Activated T-cell treated with anti-CD3 and anti-CD28 coated beads, Interleukin-2, amount 50 U/mL, for 72 hours (primary cell): ENCODE measurements at places on chromosomes 4 and X. TPM values are rescaled to one million over a fixed set of nuclear protein-coding genes. Genes with fewer than 3 reads are reported as not detected.

DNA sequence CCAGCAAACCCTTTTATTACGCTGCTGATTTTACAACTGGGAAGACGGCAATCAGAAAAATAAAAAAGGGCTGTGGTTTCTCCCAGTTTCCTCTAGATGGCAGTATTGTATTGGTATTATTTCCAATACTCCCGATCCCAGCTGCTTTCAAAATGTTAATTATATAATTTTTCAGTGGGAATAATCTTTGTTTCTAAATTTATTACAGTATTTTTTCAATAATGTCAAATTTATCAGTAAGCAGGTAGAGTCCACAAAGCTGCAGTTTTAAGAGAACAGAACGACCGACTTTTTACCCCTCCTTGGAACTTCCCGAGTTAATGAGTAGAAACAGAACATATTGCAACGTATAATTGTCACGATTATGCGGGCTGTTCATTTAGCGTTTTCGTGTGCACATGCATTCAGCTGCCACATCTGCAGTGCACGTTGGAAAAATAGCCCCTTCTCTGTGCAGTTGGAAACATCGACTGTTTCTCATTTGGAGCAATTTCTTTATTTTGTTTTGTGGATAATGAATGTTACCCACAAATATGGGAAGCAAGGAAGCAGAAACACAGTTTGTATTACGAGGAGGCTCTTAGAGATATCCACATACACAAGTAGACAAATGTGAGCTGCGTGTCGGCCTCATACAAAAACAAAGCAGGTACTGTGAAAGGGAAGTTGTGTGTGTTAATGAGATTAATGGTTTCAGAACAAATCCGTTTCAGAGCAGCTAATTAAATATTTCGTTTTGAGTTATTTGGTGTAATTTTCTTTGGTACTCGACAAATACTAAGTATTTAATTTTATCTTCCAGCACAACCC is 188.0 kb downstream of the STIM2 start:
- no peak for DNase-seq
- peaks cover 3% of the 10 kb centered on the region for H3K36me3 ChIP-seq
- no peaks in the 10 kb centered on the region for H3K4me1 ChIP-seq
- H3K4me3 ChIP-seq: peak overlapping the region; percentile 47
- H3K27ac ChIP-seq: no peak overlapping the region

Gene C4orf51
- not detected for total RNA-seq

- H3K4me3 ChIP-seq: no peak overlapping the region
- no peak for DNase-seq
- H3K36me3 ChIP-seq: no peaks in the 10 kb centered on the region
Observed at GRCh38 chr4:161828061-161828460, 335.7 kb downstream of the FSTL5 start.

DNA sequence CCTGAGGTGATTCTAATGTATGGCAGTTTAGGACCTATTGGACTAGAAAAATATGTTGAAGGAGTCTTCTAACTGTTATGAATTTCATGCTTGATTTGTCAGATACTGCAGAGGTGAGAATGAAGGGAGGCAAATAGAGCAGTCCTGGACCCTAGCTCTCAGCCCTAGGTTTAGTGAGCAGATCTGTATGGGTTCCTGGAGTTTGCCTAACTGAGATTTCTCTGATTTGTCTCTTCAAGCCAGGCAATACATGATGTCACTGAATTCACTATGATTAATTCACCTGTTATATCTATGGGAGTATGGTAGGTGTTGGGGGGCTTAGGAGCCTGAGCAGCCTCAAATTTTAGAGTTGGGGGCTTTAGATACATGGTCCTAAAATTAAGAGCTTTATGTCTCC is 2.6 kb downstream of the MND1 start:
- DNase-seq: no peak
- H3K4me3 ChIP-seq: no peak overlapping the region
- peaks cover 2% of the 10 kb centered on the region for H3K36me3 ChIP-seq
- no peak overlapping the region for H3K27ac ChIP-seq

Gene CFP
- 9.5 TPM for total RNA-seq

Gene SASH3
- total RNA-seq: 166 TPM

DNA sequence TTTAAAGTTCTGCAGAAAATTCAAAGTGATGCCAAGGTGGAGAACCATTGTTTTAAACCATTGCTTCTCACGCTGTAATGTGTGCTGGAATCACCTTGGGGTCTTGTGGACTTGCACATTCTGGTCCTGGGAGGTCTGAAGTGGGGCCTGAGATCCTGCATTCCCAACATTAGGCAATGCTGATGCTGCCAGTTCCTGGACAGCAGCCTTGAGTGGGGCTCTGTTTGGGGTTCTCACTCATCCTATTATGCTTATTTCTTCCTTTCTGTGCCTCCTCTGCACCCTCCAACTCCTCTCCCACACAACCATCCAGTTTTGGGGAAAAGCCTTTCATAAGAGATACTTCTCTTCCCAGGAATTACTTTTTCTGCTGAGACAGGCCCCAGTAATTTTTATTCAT is 44.2 kb upstream of the RASSF6 start:
- H3K27me3 ChIP-seq: peaks cover 21% of the 10 kb centered on the region
- H3K36me3 ChIP-seq: no peaks in the 10 kb centered on the region
- no peak overlapping the region for H3K27ac ChIP-seq
- H3K4me3 ChIP-seq: no peak overlapping the region

GRCh38 chr4:46404981-46405380 is 15.1 kb upstream of the GABRA2 start:
- H3K27me3 ChIP-seq: no peaks in the 10 kb centered on the region
- no peaks in the 10 kb centered on the region for H3K36me3 ChIP-seq
- no peak overlapping the region for H3K27ac ChIP-seq
- H3K4me1 ChIP-seq: no peaks in the 10 kb centered on the region
- DNase-seq: no peak

GRCh38 chr4:21569638-21570037 is 378.9 kb downstream of the KCNIP4 start:
- no peak overlapping the region for H3K4me3 ChIP-seq
- H3K4me1 ChIP-seq: no peaks in the 10 kb centered on the region
- no peaks in the 10 kb centered on the region for H3K27me3 ChIP-seq
- no peak for DNase-seq
- H3K36me3 ChIP-seq: peaks cover 4% of the 10 kb centered on the region

- H3K27me3 ChIP-seq: no peaks in the 10 kb centered on the region
- DNase-seq: peak; percentile 67
Observed at GRCh38 chrX:129759576-129760061, 20.1 kb upstream of the SASH3 start.

Gene LRRC66
- 0.72 TPM for total RNA-seq

Gene VSIG4
- total RNA-seq: 0.22 TPM

- peaks cover 8% of the 10 kb centered on the region for H3K27me3 ChIP-seq
- no peaks in the 10 kb centered on the region for H3K36me3 ChIP-seq
- H3K4me1 ChIP-seq: no peaks in the 10 kb centered on the region
- no peak for DNase-seq
- no peak overlapping the region for H3K4me3 ChIP-seq
Observed at GRCh38 chr4:174401471-174402130, 117.9 kb downstream of the CEP44 start.

DNA sequence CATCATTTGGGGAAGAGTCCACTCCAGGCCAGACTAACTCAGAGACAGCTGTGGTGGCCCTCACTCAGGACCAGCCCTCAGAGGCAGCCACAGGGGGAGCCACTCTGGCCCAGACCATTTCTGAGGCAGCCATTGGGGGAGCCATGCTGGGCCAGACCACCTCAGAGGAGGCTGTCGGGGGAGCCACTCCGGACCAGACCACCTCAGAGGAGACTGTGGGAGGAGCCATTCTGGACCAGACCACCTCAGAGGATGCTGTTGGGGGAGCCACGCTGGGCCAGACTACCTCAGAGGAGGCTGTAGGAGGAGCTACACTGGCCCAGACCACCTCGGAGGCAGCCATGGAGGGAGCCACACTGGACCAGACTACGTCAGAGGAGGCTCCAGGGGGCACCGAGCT is 3.3 kb upstream of the ERAS start:
- H3K27ac ChIP-seq: no peak overlapping the region
- H3K4me1 ChIP-seq: no peaks in the 10 kb centered on the region
- peaks cover 8% of the 10 kb centered on the region for H3K36me3 ChIP-seq
- DNase-seq: no peak
- peaks cover 28% of the 10 kb centered on the region for H3K27me3 ChIP-seq

DNA sequence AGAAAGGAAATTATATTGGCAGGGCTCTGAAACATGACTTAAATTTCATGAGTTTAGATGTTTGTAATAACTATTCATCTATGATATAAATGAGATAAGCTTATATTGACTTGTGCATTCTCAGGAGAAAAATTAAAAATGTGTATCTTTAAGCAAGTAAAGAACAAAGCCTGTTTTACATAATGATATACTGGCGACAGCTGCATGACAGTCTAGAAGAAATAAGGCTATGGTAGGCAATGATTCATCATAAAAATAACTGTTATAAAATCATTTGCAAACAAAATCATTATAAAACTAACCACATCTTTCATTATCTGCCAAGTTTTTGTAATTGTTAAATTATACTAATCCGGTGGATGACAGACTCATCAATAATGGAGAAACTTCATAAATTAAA is 188.1 kb downstream of the ADAM29 start:
- no peak overlapping the region for H3K4me3 ChIP-seq
- H3K36me3 ChIP-seq: no peaks in the 10 kb centered on the region
- no peak overlapping the region for H3K27ac ChIP-seq
- no peak for DNase-seq
- H3K4me1 ChIP-seq: no peaks in the 10 kb centered on the region

DNA sequence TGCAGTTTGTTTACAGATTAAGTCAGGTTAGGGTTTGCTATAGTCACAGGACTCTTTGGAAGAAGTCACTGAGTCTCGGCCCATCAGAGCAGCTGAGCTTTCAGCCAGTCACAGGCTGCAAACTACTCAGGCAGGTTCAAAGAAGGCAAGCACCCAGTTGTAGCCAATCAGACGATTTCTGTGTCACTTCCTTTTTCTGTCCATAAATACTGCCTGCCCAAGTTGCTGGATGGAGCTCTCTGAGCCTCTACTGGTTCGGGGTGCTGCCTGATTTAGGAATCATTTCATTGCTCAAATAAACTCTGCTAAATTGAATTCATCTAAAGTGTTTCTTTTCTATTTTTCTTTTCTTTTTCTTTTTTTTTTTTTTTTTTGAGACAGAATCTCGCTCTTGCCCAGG is 7.3 kb upstream of the SH3BP2 start:
- H3K4me3 ChIP-seq: peak overlapping the region; percentile 68
- peak overlapping the region; percentile 93 for H3K27ac ChIP-seq
- peaks cover 10% of the 10 kb centered on the region for H3K36me3 ChIP-seq
- peak; percentile 56 for DNase-seq

Gene FOXO4
- 15.1 TPM for total RNA-seq

DNA sequence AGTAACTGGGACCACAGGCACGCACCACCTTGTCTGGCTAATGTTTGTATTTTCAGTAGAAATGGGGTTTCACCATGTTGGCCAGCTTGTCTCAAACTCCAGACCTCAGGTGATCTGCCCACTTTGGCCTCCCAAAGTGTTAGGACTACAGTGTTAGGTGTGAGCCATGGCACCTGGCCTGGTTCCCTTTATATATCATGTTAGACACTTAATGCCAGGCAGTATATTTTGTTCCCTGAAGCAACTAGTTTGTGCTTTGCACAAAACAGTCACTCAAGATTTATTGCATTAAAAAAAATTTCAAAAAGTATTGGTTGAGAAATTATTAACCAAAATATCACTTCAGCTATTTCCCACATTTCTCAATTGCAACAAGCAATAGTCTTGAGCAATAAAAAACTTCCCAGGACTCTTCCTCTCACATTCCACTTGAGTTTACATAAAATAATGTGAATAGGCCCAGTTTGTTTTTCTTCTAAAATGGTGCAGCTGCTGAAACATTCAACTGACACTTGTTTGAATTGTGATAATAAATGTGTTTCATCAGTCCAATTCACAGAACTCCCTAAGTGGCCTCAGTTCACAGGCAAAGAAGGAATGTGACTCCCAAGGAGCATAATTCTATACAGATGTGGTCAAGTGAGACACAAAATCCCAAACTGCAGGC is 22.7 kb downstream of the CXCL1 start:
- H3K4me3 ChIP-seq: no peak overlapping the region
- peaks cover 6% of the 10 kb centered on the region for H3K27me3 ChIP-seq
- H3K36me3 ChIP-seq: no peaks in the 10 kb centered on the region
- no peak overlapping the region for H3K27ac ChIP-seq
- H3K4me1 ChIP-seq: no peaks in the 10 kb centered on the region

Gene SHISA3
- 0.41 TPM for total RNA-seq

DNA sequence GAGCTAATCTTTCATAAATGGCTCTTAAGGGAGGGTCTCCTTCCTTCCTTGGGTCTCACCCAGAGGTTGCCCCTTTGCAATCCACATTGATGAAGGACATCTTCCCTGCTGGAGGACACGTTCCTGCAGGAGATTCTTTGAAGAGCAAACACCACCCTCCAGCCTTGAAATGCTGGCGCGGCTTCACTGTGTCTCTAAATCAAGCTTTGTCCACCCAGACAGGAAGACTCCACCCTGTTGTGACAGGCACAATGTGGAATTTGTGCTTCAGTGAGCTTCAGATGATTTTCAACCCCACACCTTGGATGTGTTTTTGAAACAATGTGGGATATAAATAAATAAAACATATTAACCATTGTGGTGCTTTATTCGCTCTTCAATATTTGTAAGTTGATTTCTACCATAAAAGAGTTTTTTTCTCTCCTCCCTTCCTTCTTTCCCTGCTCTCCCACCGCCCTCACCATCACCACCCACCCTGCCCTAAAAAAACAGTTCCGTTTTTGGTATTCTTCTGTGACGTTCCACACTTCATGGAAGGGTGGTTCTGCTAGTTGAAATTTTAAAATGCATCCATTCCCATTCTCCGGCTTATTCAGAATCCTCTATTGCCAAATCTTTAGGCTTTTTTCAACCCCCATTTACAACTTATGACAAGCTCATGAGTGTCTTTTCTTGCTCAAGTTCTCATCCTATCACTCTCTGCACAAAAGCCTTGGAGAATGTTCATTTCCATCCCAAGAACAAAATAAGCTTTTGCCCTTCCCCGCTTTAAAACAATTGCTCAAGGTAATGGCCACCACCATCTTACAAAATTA is 264.3 kb downstream of the RAPGEF2 start:
- H3K27ac ChIP-seq: no peak overlapping the region
- H3K4me1 ChIP-seq: peaks cover 5% of the 10 kb centered on the region
- no peak for DNase-seq
- no peak overlapping the region for H3K4me3 ChIP-seq

Gene KIF4A
- total RNA-seq: 26.4 TPM

Gene ZNF718
- total RNA-seq: 8.1 TPM

Gene SYP
- 15.9 TPM for total RNA-seq

GRCh38 chr4:8552024-8552423 is 28.2 kb upstream of the GPR78 start:
- no peak overlapping the region for H3K4me3 ChIP-seq
- DNase-seq: no peak
- no peaks in the 10 kb centered on the region for H3K4me1 ChIP-seq
- no peaks in the 10 kb centered on the region for H3K36me3 ChIP-seq

- H3K4me1 ChIP-seq: no peaks in the 10 kb centered on the region
- H3K4me3 ChIP-seq: no peak overlapping the region
- DNase-seq: no peak
- no peak overlapping the region for H3K27ac ChIP-seq
Observed at GRCh38 chrX:129577473-129577872, 37.4 kb downstream of the OCRL start.
